Stimulated activated CD8-positive, alpha-beta memory T cell treated with anti-CD3 and anti-CD28 coated beads, Interleukin-7, amount 100 ng/mL, for 48 hours (primary cell): ENCODE measurements at places on chromosomes 3 and 15.

DNA sequence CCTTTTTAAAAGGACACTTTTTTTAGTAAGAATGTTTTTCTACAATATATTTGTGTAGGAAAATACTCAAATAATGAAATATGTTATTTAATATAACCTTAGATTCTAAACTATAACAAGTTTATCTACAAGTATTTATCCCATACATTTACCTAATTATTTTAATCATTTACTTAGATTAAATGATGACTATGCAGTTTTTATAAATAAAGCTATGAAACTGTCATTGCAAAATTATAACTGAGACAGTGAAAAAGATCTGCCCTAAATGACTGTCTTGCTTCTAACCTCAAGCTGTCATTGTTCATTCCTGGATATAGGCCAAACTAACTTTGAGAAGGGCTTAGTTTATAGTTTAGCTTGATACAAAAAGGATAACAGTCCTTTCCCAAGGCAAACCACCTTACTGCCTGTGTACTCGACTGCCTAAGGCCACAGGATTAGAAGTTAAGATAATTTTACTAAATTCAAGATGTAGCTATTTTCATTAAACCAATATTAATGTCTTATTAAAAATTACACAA lies 84.1 kb downstream of the GLDN start:
- DNase-seq: no peak

DNA sequence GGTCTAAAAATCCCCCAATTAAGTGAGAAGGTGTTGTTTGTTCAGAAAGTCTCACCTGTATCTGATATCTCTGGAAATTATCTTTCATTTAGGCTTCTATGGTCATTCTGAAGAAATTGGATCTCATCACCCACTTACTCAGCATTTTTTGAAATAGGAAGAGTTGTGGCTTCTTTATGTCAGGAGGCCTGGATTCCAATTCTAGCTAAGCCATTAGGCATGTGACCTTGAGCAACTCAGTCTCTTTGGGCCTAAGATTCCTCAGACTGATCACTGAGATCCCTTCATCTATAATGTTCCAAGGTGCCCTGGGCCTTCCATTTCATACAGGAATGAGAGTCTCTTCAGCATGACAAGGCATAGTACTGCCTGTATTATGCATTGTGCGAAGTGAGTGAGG lies 70.3 kb downstream of the ARHGEF26 start:
- DNase-seq: no peak

DNA sequence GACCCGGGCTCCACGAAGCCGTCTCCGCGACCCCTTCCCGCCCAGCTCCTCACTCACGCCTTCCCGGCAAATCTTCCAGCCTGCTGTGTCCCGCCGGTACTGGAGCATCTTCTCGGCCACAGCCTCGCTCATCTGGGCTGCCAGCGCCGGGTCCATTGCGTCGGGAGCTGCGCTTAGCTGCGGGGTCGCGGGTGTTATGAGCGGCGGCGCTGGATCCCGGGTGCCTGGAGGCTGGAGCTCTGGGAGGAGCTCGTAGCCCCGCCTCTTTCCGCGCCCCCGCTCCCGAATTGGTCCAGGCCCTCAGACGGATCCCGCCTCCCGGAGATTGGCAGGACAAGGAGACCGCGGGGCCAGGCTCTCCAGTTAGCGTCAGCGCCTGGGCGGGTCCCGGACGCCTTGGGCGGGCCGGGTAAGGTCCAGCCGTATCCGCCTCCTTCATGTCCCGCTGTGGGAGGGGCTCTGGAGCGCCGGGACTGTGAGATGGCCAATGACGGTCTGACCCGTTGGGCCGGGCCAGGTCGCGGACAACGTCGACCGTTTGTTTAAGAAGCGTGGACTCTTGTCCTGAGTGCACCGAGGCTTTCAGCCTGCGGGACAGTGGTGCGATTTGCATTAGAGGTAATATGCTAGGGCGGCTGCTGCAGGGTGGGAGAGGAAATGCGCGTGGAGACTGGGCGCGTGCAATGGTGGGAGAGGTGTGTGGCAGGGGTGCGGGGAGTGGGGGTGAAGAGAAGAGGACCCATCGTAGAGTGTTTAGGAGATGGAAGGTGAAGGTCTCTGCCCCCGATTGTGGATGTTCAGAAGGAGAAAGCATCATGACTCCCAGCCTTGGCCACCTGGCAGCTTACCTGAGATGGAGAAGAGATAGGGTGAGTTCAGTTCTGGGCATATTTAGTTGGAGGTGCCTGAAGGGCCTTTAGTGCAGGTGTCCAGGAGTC lies at the start of gene STARD5:
Gene STARD5, minus strand, starts transcription at position 198 of the 938 bp plus-strand sequence. Its CDS starts 42 bp downstream, at position 156.
- DNase-seq: peak; percentile 97

DNA sequence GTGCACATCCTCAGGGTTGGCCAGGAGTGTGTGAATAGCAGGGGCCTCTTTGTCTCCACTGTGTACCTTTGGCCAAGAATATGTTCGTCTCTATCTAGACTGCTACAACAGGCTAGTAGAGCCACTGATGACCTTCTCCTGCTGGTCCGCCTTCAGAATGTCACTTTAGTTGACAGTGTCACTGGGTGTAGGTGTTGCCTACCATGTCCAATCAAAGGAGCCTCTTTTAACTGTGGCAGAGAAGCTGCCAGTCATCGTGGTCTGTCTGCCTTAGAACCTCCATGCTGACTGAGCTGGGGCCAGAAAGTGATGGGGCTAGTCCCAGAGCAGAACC lies 40.1 kb downstream of the OXSR1 start:
- DNase-seq: peak; percentile 16

GRCh38 chr3:71659864-71660591 lies 65.2 kb downstream of the EIF4E3 start:
- no peak for DNase-seq

DNA sequence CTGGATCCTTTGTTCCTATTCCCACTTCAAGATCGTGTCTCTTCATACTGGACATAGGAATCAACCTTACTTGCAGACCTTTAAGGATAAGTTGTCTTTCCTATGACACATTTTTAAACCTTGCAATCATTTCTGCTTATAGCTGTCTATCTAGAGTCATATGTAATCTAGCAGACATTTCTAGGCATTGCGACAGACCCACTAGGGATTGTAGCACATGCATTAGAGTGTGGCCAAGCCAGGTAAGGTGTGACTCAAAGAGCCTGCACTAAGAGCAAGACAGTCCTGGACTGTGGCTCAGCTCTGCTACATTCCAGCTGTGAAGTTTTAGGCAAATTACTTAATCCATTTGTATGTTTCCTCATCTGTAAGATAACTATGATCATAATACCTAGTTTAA lies 38.8 kb upstream of the BFSP2 start:
- no peak for DNase-seq

DNA sequence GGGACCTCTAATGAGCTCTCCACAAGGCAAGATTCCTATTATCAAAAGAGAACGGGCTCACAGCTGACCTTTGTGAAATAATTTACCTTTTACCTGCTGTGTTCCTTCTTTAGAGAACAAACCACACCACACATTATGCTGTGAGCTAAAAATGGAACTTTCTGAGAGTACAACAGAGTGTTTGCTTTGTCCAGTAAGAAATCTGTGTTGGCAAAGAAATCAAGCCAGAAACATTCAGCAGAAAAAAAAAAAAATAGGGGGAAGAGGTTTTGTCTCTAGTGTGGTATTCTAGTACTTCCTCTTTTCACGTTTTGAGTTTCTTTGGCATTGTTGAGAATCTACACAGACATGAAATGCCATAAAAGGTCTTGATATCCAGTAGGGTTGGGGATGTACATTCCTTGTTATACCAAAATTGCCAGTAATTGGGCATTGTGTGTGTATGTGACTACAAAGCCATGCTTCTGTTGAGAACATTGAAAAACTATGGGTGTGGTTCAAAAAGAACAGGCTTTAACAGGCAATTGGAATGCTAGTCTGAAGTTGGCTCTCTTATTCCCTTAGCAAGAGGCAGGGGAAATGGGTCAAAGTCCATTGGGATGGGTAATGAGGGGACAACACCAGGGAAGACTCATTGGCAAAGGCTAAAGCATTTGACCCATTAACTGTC lies 273.5 kb downstream of the NEK10 start:
- DNase-seq: no peak

DNA sequence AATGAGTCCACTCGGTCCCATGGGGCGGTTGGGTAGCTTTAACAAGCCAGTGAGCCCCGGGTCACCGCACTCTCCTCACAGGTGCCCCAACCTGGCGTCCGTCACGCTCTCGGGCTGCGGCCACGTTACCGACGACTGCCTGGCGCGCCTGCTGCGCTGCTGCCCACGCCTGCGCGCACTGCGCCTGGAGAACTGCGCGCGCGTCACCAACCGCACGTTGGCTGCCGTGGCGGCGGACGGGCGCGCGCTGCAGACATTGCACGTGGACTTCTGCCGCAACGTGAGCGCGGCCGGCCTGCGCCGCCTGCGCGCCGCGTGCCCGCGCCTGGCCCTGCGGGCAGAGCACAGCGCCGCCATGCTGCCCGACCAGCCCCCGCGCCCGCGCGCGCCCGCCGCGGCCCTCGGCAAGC lies 3.4 kb downstream of the FBXL22 start:
- DNase-seq: peak; percentile 84

DNA sequence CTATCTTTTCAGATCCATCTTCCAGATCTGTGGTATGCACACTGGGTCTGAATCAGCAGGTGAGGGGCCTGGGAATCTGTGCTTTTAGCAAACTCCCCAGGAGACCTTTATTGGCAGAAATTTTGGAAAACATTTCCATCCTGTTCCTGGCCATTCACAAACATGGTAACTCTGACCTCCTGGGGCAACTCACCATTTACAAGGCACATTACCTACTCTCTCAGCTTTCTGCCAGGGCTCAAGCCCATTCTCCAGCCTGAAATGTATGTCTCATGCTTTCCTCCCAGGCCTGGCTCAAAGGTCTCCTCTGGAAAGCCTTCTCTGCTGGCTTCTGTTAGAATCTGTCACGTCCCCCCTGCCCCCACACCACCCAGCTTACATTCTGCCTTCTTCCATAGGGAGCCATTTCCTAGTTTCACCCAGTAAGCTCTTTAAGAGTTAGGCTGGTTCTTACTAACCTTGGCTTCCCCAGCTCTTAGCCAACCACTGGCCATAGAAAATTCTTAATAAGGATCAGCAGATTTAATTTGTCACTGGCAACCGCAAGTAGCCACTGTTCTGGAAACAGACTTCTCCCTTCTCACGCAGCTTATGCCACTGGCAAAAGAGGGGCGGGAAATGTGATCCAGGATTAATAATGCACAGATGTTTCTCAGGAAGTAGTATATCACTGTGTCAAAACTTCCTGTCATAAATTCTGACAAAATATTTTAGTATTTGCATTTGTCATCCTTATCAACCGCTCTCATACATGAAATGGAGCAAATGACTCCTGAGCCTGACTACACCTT lies 55.0 kb downstream of the RORA start:
- no peak for DNase-seq

- DNase-seq: no peak
Observed at GRCh38 chr15:65632780-65633375, 11.1 kb downstream of the SLC24A1 start.

DNA sequence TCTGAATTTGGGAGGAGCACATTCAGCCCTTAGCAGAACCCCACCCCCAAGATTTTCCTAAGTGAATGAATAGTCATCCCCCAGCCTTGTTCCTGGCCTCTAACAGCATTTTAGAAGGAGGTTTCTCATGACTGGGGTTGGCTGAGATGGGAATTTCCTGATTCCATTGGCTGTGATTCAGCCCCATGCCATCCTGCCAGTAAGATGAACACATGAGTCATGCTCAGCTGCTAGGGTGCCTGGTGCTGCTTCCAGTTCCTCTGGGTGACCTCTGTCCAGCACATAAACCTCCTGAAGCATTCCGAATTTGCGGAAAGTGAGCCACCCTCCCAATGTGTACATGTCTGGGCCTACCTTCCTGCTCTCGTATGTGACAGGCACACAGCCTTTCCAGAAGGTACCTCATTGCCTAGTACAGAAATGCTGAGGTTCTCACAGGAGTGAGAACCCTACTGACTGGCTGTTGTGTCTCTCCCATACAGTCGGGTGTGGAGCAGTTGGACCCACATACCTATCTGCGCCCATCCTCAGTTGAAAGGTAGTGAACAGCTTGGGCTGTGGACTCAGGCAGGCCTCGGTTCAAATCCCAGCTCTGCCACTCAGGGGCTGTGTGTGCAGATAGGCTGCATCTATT lies 91.7 kb downstream of the APBA2 start:
- no peak for DNase-seq

GRCh38 chr3:75325716-75326115 lies 338.4 kb upstream of the FRG2C start:
- no peak for DNase-seq

DNA sequence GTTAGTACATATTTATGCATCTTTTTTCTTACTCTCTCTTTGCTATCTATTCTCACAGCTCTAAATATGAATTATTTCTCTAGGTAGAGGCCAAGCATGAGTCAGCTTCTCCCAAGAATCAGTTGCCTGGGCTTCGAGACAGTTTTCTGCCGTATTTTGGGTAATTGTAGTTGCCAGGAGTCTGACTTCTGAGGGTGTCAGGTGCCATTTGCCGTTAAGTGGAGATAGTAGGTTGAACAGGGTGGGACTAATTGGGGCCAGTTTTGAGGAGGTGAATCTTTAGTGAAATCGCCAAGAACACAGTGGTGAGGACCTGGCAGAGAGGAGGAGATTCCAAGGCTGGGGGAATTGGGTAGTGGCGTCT lies 7.8 kb upstream of the NRROS start:
- no peak for DNase-seq

GRCh38 chr3:115685097-115685496 lies 61.8 kb downstream of the GAP43 start:
- no peak for DNase-seq

GRCh38 chr3:139338405-139338804 lies 5.4 kb upstream of the MRPS22 start:
- no peak for DNase-seq

DNA sequence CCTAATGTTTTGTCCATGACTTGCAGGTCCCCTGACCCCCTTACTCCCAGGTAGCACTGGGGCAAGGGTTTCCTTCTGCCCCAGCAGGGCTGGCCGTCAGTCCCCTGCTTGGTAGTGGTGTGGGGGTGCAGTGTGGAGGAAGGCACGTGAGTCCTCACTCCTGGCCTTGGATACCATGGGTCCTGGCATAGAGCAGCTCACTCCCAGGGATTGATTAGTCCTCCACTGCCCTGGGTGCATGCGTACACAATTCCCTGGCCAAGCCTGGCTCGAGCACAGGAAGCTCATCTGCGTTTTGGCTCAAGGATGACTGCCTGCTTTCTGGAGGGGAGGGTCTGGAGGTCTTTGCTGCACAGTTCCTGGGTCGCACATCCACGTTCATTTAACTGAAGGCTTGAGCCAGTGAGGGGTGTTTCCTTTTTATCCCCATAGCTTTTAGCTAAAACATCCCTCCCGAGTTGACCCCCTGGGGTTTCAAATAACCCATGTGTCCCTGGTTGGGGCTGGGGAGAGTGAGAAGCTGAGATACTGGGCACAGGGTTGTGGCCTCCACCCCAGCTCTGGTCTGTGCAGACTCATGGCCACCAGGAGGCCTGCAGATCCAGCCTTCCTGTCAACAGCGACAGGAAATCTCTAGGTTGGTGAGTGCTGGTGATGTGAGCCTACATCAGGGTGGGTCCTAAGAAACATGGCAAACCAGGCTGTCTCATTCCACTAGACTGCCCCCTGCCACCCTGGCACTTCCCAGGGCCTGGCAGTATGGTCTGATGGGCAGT lies 11.5 kb downstream of the HEMK1 start:
- no peak for DNase-seq

DNA sequence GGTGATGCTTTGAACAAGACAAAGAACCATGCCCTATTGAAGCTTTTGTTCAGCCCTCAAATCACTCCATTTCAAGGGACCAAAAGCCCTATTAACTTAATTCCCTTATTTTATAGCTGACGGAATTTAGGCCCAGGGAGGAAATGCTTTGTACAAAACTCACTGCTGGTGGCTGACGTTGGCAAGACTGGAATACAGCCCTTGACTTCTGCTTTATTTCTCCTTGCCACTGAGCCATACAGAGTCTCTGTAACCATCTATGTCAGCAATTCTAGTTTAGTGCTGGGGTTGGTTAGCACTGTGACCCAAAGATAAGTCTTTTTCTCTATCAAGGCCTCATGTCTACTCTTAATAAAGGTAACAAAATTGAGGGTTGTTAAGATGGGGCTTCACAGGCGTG lies 316.1 kb upstream of the TPRG1 start:
- no peak for DNase-seq
